ENCODE measurements at places on chromosomes 3 and 15.

DNA sequence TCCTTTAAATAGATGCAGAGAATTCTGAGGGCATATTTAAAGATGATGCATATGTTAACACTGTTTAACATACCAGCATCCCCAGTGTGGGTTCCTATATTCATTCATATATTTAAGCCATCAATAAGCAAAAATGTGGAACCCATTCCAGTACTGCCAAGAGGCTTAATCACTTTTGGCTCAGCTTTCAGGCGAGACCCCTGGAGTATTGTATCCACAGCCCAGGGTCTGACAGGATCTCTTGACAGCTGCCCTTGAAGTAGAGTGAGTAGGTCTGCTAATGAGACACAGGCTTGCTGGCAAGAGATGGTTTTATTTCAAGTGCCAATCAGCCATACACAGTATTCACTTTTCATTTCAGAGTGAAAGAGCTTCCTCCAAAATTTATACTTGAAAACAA is 367.3 kb downstream of the OCA2 start:
- DNase-seq, result no peak

DNA sequence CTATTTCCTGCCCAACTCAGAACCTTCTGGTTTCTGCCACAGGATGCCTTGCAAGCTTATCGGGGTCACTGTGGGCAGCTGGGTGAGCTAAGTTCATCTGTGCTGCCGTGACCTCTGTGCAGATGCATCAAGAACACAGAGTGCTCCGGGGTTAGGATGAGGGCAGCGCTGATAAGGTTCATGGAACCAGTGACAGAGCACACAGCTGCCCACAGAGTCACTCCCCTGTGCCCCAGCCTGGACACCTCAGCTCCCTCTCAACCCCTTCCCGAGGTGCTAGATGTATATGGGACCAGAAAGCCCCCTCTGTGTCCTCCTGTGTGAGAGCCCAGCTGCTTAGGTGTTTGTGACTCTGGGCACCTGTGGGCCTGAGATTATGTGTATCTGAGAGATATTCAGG is 15.8 kb upstream of the ALAS1 start:
- DNase-seq, result no peak

DNA sequence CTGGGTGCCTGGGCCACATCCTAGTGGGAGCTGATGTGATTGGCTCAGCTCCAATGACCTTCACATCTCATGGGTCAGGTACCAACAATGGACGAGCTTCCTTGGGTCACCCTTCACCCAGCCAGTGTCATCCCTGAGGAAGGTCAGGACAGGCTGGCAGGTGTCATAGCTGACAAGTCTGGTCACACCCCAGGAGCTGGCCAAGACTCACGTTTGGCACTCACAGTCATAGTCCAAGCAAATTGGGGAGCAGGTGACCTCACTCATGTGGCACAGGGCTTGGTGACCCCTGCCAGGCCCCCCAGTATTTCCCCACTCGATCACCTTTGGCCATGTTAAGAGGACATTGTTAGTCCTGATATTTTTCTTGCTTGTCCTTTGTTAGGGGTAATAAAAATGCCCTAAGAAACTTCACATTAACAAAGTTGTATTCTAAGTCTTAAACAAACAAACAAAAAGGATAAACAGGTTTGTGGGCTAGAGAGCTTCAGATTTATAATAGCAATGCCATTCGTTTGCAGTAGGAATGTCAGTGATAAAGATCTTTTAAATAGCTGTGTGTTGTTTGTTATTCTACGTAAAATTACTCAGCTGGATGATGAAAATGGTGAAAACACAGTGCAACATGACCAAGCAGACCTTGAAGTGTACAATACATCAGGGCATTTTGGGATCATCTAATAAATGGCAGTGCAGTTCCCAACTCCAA is 79.5 kb upstream of the POMGNT2 start:
- no peak for DNase-seq

DNA sequence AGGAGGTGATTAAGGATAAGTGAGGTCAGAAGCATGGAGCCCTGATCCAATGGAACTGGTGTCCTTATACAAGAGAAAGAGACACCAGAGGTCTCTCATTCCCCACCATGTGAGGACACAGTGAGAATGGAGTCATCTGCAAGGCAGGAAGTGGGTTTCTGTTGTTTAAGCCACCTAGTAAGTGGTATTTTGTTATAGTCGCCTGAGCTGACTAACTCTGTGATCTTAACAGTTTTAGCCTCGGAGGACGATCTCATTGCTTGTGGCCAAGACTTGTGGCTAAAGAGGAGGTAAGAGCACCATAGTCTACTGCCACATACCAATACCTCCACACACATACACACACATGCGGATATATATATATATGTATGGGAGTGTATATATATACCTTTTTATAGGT is 73.8 kb downstream of the MCTP2 start:
- no peak for DNase-seq

DNA sequence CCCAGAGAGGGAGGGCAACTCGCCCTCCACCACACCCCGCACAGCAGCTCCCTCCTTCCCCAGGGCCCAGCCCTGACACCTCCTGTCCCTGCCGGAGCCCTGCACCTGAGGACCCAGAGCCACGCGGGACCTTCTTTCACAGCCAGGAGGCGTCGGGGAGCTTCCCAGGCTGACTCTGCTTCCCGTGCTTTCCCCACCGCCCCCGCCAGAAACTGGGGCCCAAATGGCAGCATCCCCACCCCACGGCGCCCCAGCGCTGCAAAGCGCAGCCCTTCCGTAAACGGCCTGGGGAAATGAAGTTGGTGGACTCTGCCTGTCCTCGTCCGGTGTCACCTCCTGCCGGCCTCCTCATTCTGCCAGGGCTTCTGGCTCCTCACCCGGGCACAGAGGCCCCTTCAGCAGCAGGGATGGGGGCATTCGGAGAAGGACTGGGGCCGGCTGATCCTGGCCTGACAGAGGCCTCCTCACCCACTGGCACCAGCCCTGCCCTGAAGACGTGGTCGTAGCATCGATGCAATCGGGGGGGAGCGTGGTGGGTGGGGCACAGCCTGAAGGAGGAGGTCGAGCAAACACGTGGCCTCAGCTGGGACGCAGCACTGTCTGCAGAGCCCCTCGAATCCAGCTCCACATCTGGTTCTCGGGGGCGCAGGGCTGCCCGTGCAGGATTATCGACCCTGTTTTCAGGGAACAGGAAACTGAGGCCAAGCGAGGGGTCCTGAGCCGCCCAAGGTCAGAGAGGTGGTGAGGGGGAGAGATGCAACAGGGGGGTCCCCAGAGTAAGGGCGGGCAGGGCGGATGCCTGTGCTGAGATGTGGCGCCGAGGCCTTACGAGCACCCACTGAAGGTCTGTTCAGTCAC is 235.4 kb downstream of the XXYLT1 start:
- DNase-seq, result no peak

DNA sequence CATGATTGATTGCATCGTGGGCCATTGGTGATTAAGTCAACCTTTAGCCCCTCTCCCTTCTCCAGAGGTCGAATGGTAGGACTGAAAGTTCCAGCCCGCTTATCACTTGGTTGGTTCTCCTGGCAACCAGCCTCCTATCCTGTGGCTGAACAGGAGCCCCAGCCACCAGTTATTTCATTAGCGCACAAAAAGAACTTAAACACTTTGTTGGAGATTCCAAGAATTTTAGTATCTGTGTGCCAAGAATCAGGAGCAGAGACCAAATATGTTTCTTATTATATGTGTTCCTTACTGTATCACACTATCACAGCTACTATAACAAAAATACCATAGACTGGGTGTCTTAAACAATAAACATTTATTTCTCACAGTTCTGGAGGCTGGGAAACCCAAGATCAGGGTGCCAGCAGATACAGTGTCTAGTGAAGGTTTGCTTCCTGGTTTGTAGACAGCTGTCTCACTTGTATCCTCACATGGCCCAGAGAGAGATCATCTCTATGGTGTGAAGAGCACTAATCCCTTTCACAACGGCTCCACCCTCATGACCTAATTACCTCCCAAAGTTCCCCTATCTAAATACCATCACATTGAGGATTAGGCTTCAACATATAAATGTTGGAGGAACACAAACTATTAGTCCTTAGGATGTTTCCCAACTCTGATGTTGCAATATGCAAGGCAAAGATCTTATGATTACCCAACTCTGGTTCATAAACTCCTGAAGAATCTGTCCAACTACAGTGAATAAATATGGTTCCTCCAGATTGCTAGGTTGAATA is 30.5 kb upstream of the APH1B start:
- no peak for DNase-seq
